Stimulated activated CD8-positive, alpha-beta memory T cell treated with anti-CD3 and anti-CD28 coated beads, Interleukin-7, amount 100 ng/mL, for 48 hours (primary cell): ENCODE measurements at places on chromosomes 11 and 22.

DNA sequence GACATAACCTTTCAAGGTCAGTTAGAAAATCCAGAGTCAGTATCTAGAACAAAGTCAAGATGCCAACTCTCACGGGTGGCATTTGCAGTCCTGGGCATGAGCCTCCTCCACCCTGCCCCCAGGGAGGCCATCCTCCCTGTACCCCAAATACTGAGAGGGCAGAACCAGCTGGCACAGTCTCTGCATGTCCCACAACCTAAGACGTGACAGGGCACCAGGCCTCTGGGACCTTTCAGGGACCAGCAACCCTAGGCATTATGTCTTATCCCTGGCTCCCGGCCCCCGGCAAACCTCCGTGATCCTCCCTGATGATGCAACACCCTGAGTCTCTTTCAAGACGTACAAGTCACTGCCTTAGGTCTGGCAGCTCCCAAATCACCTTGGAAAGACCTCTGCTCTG, 2.0 kb downstream of the MB start:
- DNase-seq, result no peak

- no peak for DNase-seq
These were observed 76.9 kb downstream of the KCNJ1 start for GRCh38 chr11:128790196-128790595.

DNA sequence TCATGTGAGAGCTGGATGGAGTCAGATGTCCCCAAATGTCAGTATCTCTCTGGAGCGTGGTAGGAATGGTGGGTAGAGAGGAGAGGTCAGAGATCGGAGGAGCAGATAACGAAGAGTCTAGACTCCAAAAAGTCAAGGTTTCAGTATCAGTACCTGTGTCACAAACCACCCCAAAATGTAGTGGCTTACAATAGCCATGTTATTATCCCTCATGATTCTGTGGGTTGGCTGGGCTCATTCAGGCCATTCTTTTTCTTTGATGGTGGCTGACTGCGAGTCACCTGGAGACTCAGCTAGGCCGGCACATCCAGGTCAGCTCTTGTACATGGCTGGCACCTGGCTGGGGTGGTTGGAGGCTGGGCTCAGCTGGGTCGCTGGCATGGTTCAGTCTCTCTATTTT, 7.3 kb upstream of the SSTR3 start:
- DNase-seq, result no peak

DNA sequence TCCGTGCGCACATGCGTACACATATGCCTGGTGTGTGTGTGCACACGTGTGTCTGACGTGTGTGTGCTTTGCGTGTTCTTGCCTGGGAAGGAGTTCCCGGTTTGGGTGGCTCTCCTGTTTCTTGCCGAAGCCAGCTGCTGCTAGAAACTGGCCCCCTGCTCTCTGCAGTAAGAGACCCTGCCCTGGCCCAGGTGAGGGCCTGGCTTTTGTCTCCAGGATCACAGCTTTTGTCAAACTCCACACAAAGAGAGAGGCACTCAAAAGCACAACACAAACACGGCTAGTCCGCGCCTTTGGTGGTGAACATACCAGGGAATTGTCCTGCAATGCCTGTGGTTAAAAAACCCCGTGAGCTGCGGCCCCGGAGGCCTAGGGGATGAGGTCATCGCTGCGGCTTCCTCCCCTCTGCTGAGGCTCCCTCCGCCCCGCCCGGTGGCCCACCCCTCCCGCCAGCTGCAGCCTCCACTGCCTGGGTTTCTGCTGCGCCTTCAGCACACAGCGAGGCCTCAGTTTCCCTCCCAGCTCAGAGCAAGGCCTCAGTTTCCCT, 88.9 kb downstream of the KCNQ1 start:
- peak; percentile 27 for DNase-seq

DNA sequence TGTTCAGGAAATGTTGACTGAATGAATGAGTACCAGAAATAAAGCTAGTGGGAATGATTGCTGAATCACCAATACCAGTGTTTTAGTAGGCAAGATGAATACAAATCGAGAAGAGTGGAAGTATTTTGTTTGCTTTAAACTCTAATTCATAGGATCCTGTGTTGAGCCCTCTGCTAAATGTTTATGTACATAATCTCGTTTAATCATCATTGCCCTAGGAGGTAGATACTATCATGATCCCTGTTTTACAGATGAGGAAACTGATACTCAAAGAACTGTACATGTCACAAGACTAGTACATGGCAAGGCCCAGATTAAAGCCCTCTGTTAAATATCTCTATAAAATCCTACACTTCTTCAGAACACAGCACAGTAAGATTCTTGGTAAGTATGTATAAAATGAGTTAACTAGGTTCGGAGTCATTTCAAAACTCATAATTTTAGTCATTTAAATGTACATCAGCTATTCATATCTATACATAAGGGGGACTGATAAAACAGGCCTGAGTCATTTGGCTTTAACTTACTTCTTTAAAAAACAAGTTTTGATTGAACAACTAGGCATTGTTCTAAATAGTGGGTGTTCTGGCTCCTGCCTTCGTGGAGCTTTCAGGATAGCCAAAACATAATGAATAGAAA, 97.1 kb downstream of the EXT2 start:
- DNase-seq, result no peak

DNA sequence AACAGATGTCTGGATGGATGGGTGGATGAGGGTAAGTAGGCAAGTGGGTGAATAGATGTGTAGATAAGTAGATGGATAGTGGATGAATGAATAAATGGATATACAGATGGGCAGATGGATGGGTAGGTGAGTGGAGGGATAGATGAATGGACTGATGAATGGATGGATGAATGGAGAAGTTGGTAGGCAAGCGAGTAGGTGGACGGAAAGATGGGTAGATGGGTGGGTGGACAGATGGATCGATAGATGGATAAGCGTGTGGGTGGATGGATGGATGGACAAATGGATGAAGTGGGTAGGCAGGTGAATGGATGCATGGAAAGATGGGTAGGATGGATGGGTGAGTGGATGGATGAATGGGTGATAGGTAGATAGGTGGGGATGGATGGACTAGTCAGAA, 393.2 kb downstream of the SHANK2 start:
- no peak for DNase-seq

DNA sequence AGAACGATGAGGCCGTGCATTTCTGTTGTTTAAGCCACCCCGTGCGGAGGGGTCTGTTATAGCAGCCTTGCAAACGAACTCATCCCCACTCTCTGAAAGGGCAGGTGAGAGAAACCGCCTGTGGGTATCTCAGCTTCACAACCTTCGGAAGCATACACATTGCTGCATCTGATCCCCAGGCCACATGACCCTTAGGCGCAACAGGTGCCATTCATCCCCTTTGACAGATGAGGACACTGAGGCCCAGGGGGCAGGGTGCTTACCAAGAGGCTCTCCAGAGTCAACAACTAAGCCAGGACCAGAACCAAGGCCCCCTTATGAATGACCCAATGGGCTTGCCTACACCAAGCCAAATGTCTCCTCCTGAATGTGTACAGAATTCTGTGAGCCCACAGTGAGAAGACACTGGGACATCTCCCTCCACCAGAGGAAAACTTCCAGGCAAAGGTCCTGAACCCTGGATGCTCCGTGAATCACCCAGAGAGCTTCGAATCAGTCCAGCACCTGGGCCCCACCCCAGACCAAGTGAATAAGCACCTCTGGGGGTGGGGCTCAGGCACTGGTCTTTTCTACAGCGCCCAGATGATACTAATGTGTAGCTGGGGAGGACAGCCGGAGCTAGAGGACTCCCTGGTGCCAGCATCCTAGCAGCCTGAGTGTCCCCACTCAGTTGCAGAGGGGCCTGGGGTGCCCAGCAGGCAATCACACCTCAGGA, 83.2 kb downstream of the BUD13 start:
- DNase-seq, result no peak

DNA sequence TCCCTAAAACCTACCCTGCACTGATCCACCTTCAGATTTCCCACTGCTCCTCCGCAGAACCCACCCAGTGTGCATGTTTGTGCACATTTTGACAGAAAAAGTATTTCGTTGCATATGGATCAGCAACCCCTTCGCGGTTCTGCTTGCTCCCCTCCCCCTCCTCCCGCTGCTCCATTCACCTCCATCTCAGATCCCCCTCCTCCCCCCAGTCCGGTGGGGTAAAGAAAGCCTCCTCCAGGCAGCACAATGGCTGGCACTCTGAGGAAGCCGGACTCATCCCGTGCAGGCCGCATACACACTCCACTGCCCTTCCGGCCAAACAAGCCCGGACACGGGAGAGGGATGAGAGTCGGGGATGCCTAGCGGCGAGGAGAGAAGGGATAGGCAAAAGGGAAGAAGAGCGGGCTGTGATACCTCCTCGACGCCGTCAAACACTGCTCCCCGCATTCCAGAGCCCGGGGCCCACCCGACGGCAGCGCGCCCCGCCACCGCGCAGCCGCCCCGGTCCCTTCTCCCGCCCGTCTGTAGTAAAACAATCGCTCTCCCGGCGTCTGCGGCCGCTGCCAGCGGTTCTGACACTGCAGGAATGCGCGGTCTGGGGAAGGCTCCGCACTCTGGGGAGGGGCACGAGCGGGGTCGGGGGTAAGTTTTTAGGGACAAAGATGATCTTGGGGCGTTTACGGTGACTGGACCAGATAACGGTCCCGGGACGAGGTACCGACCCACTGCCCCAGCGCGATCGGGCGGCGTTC, 915 bp downstream of the FEZ1 start:
- DNase-seq, result no peak

GRCh38 chr11:76208438-76209374, 2.4 kb upstream of the WNT11 start:
- peak; percentile 50 for DNase-seq
